Posterior vena cava (tissue), 2 donors: ENCODE measurements at places on chromosomes 5 and 9. TPM values are rescaled to one million over a fixed set of nuclear protein-coding genes. Genes with fewer than 3 reads are reported as not detected.

DNA sequence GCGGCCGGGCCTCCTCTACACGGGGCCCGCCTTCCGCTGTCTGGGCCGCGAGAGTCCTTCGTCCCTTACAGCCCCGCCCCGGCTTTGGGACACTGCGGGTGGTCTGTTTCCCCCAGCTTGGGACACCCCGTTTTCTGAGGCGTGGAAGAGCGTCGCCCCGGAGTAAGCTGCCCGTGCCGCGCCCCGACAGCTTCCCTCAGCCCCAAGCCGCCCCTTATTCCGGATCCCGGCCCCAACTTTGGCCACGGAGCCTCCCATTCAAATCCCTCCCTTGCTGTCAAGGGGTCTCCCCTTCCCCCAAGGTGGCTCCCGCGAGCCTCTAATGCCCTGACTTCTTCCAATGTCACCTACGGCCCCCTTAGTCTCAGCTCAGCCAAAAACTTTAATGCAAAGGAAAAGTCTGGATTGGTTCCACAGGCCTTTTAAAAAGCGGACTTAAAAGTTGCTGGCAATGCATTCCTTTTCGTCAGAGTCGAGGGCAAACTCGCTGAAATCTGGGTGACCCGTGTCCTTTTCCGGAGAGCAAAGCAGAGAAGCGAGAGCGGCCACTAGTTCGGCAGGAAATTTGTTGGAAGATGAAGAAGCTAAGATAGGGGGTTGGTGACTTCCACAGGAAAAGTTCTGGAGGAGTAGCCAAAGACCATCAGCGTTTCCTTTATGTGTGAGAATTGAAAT is 19.8 kb downstream of the EXOSC2 start:
- DNase-seq = no peak

DNA sequence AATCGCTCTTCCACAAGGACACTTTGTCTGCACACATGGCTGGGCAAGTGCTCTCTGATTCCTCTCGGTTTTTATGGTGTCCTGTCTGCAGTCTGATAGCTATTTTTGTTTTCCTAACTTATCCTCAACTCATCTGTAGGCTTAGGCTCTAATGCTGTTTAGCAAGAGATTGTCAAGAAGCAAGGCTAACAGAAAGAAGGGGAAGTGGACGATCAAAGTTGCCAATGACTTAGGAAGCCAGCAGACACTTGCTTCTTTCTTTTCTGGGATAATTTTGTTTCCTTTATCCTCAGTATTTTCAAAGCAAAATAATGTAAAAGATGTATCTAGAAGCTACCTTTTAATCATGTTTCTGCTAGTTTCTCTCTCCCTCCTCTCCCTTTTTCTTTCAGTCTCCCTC is 130.7 kb downstream of the PRKACG start:
- DNase-seq = no peak

DNA sequence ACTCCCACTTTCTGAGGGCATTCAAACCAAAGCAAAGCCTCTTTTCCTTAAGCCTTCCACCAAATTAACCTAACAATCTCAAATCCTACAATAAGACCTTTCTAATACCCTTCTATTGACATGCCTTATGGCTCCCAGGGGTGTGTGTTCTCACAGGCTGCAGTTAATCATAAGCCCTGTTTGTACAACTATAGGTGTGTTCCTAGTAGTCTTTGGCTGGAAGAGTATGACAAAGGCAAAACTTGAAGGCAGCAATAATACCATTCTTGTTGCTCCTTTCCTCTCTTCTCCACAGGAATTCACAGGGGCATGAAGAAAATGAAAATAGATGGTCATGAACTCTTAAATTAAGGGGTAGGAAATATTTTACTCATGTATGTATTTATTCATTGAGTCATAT is 10.9 kb upstream of the FBXO38 start:
- no peak for DNase-seq

KLHL3 gene
- 11.4 TPM for total RNA-seq

- peak; percentile 20 for DNase-seq
Measured at GRCh38 chr9:34072868-34073590, 24.3 kb upstream of the UBAP2 start.

CYLC2 gene
- not detected for total RNA-seq

RETREG1 gene
- total RNA-seq = 10.9 TPM

- no peak for DNase-seq
Measured at GRCh38 chr5:104247260-104247659, 684.7 kb upstream of the NUDT12 start.

- no peak for DNase-seq
Measured at GRCh38 chr9:16318516-16319060, 551.9 kb downstream of the BNC2 start.

- no peak for DNase-seq
Measured at GRCh38 chr9:121709798-121710197, 58.4 kb downstream of the DAB2IP start.

DNA sequence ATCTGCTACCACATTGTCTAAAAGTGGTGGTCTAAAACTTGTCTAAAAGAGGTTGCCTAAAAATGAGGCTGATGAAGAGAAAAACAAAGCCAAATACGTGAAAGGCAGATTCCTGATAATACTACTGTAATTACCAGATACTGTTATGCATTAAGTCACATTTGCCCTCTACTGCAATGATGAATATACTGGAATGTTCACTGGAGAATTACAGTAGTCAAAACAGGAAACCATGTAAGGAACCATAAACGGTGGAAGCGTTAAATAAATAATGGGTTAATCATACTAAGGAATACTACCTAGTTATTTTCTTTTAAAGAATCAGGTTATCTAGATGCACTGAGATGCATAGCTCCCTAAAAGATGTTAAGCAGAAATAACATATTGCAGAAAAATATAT is 201.3 kb downstream of the MCTP1 start:
- no peak for DNase-seq

- DNase-seq = peak; percentile 52
Measured at GRCh38 chr9:93949073-93949693, 6.0 kb downstream of the BARX1 start.

- no peak for DNase-seq
Measured at GRCh38 chr9:119707228-119707845, 338.1 kb upstream of the BRINP1 start.

DNA sequence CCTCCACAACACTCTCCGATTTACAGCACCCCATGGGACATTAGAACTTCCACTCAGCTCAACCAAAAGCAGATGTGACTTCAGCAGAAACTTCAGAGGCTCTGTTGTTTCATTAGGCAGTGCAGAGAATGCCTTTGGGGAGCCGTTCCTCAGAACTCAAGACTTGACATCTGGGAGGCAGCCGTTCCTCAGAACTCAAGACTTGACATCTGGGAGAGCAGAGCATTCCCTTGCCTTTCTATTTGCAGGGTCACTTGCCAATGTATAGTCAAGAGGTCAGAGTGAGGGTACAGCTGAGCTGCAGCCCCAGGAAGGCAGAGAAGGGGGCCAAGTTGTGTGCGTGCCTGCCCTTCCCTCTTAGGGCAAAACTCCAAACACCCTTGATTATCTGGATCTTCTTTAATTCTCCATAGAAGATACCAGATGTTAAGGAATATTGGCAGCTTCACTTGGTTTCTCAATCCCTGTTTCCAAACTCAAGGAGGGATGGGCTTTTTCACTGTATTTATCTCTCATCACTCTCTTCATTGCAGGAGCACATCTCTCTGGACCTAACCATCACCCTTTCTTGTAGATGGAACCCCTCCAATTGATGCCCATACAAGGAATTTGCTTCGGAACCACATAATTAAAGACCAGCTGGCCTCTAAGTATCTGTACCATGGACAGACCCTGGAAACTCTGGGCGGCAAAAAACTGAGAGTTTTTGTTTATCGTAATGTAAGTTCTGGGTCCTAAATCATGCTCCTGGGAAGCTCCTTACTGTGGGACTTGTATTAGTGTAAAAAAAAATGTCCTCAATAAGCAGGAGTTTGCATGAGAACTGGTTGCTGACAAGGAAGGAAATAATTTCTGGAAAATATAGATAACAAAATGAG is 25.6 kb downstream of the TGFBI start:
- no peak for DNase-seq

DNA sequence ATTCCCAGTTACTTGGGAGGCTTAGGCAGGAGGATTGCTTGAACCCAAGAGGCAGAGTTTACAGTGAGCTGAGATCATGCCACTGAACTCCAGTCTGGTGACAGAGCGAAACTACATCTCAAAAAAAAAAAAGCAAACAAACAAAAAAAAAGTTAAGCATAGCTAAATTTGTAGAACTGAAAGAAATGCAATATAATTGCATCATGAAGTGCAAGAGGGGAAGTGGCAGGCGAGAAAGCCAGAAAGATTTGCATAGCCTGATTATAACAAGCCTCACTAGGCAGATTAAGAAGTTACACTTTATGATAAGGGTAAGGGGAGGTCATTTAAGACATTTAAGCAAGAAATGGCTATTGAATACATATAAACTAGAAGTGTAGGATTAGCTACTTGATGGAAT is 187.1 kb downstream of the EDIL3 start:
- no peak for DNase-seq

DNA sequence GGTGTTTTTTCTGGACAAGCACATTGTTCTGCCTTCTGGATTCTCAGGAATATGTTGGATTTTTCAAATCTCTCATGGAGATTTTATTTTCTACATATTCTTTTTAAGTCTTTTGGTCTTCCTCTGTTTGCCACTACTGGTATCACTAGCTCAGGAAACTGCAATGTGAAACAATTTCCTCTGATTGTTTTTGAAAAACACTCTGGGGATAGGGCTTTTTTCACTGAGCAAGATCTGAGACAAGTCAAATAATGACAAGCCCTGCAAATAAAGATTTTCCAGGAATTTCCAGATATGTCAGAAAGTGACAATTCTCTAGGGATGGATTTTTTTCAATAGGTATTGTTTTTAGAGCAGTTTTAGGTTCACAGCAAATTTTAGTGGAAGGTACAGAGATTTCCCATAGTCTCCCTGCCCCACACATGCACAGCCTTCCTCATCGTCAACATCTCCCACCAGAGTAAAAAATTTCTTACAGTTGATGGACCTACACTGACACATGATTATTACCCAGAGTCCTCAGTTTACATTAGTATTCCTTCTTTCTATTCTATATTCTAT is 86.9 kb upstream of the TMEM161B start:
- DNase-seq = no peak

ABLIM3 gene
- total RNA-seq = 45.4 TPM

BRD3OS gene
- 14.3 TPM for total RNA-seq

RORB gene
- 0.62 TPM for total RNA-seq

DNA sequence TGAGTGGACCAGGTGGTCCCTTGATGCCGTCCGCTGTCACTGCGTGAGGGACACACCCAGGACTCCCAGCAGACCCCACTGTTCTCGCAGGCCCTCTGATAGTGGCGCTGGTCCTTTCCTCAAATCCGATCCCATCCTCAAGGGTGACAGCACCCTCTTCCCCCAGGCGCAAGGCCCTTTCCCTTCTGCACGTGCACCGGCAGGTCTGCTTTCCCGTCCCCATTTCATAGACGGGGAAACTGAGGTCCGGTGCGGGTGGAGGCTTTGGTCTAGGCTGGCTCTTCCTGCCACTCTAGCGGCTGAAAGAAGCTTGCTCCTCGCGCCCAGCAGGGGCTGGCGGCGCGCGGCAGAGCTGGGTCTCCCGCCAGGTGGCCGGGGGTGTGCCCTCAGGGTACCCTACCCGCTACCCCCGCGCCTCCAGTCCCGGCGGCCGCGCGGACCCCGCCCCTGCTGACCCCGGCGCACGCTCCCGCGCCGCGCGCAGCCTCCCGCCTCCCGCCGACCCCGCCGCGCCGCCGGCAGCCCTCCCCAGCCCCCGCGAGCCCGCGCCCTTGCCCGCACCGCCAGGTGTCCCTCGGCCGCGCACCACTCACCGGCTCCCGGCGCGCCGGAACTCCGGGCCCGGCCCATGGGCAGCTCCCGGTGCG is 453 bp downstream of the RASGEF1C start:
- DNase-seq = no peak

- DNase-seq = no peak
Measured at GRCh38 chr5:132785365-132785764, 8.3 kb upstream of the SEPTIN8 start.

ANKRD18B gene
- total RNA-seq = not detected

DNA sequence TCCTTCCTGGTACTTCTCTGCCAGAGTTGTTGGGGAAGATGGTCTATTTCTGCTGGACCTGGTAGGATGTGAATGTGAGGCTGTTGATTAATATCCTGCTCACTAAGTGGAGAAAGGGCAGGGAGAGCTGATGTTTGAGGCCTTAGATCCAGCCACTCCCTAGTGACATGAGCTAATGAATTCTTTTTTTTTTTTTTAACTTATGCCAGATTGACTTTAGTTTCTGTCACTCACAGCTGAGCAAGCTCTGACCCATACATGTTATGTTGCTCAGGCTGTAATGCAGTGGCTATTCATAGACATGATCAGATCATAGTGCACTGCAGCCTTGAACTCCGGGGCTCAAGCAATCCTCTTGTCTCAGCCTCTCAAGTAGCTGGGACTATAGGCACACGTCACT is 75.1 kb upstream of the SPRY4 start:
- DNase-seq = no peak
